ENCODE measurements at places on chromosomes 5 and 9.

DNA sequence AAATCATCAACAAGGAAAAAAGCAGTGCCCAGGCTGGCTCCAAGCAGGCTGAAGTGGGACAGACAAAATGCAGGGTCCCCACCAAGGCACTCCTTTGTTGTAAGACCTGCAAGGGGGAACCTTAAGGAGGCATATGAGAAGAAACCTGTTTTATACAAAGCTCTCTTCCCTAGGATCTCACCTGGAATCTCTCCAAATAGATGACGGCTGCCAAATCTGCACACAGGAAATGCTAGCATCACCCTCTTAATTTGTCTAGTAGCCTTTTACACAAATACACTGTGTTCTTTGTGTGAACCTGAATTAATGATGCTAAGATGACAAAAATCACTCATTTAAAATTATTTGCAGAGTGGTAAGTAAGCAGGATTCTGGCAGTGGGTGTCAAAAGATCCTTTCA, 280.2 kb downstream of the SPOCK1 start:
- DNase-seq: no peak

GRCh38 chr5:126499853-126500342, 76.7 kb downstream of the GRAMD2B start:
- DNase-seq: no peak

GRCh38 chr5:157520911-157521703, 54.5 kb downstream of the ADAM19 start:
- no peak for DNase-seq

- no peak for DNase-seq
These were observed 100.2 kb upstream of the TBCA start for GRCh38 chr5:77876316-77876715.

DNA sequence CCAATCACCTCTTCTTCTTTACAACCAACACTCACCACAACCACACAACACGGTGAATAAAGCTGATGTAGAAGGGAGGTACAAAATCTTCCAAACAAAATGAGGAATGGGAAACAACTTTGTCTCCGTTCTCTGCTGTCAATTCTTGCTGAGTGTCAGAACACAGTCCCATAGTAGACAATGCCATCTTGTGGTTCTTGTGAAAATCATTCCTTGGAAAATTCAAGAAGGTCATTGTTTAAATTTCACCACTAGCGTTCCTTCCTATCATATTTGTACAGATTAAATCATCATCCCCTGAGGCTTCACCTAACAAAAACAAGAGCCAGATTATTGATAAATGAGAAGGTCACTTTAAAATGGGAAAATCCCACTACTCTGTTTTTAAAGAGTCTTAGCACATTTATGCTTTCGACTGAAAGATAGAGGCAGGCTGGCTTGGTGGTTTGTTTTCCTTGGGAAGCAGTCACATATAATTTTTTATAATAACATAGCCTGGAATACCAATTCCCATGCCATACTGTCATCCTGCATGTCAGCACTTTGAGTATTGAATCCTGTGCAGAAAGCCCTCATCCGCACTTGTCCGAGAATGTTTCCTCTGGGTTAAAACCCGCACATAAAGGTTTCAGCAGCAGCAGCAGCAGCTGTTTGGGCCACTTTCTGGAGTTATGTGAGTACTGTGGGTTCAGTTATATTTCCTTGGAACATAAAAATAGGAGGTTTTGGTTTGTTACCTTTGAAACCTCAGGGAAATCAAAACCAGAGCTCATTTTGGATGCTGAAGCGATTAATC, 395.0 kb upstream of the SMARCA2 start:
- no peak for DNase-seq

DNA sequence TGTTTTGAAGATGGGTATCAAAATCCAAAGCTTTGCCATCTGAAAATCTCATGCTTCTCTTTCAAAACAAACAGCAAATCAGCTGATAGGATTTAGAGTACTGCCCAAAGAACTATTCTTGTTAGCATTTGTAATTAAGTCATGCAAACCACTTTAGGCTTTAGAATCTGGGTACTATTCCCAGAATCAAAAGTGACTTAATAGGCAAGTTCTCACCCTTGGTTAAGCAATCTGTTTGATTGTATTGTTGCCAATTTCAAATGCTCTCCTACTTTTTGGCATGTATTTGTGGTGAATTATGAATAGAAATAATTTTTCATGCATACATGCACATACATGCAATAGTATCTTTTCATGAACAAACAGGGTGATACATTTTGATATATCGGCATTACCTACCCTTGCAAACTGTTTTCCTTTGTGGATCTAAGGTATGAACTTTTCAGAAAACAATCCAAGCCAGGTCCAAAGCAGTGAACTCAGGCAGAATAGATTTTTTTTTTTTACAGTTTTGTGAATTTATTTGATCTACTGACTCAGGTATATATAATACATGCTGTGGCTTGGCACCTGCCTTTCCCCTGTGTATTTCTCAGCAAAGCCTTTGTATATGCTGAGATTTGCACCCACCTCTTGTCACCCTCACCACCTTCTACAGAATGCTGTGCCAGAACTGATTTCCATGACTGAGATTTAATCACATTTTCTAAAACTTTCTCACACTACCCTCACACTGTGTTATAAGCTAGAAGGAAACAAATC, 9.0 kb downstream of the IL33 start:
- no peak for DNase-seq

- DNase-seq: no peak
These were observed 117.2 kb upstream of the LIFR start for GRCh38 chr5:38673671-38674071.

DNA sequence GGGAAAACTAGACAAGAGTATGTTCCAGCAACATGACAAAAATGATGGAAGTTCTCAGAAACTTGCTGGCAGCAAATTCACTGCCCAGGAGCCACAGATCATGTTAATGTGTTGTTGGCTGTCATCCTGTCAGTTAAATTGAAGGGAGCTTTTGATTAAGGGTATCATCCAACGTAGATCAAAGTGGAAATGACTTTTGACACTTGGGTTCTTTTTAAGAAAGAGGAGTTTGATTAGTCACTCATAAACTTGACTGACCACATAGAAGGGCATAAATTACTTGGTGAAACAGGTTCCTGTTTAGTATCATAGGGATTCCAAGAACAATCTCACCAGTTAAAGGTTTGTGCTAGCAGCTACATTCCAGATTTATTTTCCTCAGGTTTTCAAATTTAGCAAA, 288.7 kb downstream of the CSNK1G3 start:
- no peak for DNase-seq

DNA sequence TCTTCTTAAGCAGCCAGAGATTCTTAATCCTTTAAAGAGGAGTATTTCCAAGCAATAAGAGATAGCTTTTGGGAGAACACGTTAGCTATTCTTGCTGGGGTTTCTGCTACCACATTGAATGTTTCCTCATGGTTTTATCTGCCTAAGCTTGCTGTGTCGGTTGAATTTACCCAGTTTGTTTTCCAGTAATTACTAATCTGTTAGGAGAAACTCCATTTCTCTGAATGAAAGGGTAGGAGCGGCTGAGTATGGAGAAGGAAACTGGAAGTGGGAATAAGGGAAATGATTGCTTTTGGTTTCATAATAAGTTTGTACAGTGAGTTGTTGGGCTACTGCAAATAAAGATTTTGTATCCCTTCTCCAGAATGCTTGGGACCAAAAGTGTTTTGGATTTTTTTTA, 1.2 kb downstream of the JAK2 start:
- no peak for DNase-seq

DNA sequence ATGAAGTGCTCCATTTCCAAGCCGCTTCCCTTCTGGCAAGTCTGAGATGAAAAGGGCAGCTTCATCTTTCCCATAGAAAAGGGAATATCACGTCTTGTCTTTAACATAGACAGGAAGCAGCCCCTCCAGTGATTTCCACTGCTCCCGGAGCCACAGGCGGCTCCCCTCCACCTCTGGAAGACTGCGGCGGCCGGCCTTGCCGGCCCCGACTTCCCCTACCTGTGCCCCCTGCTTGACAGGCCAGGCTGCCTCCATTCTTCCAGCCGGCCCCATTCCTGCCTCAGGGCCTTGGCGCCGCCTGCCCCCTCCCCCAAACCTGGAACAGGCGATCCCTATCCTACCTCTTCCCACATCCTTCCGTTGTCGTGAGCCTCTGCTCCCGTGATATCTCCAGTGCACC, 141.8 kb downstream of the ZNF354C start:
- no peak for DNase-seq

DNA sequence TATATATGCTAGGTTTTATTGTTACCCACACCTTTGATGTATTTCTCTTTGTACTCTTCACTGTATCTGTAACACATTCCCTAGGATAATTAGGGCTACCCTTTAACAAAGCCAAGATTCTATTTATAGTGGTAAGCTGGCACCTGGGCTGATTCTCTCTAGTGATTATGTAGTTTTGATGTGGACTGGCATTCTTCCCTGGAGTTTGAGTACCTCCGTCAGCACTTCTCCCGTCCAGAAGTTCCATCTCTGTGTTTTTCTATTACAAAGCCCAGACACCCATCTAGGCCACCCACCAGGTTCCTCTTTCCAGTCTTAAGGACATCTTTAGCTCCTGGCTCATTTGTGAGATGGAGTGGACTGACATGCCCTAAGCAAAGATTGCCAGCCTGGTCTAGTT, 55.9 kb upstream of the CDKN2B start:
- DNase-seq: no peak

- no peak for DNase-seq
These were observed 406.0 kb upstream of the GRIA1 start for GRCh38 chr5:153084511-153084910.
